GOT3 (cell line): ENCODE measurements at places on chromosomes 1 and 21.

DNA sequence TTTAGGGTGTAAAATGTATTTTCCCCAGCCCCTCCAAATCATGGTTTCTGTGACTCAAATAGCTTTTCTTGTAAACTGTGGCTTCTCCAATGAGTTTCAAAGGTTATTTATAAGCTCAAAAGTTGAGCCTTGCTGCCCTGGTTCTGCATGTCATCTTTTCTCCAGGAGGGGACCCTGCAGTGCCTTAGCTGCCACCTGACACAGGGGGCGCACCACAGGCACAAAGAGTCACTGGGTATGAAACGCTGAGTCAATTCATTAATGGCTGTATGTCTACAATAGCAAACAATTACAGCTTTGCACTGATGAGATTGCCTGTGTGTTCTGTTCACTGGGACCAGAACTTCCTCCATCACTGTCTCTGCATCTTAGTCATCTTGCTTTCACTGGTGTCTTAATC is 100.8 kb downstream of the PCP4 start:
- DNase-seq, result no peak

GRCh38 chr1:210951279-210951678 is 182.7 kb downstream of the KCNH1 start:
- DNase-seq, result no peak

GRCh38 chr1:59083946-59084865 is 212.7 kb upstream of the FGGY start:
- DNase-seq, result no peak

DNA sequence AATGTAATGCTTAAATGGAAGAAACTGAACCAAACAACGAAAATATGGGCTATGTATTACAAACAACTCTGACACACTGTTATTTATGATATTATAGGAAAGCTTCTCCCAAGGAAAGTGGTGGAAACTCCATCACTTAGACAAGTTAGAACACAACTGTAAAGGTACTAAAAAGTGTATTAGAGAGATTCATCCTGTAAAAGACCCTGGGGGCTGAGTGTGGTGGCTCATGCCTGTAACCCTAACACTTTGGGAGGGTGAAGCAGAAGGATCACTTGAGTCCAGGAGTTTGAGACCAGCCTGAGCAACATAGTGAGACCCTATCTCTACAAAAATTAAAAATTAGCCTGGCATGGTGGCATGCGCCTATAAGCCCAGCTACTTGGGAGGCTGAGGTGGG is 7.4 kb upstream of the UBE4B start:
- DNase-seq, result no peak

GRCh38 chr1:33426916-33427315 is 4.0 kb downstream of the PHC2 start:
- DNase-seq, result no peak

DNA sequence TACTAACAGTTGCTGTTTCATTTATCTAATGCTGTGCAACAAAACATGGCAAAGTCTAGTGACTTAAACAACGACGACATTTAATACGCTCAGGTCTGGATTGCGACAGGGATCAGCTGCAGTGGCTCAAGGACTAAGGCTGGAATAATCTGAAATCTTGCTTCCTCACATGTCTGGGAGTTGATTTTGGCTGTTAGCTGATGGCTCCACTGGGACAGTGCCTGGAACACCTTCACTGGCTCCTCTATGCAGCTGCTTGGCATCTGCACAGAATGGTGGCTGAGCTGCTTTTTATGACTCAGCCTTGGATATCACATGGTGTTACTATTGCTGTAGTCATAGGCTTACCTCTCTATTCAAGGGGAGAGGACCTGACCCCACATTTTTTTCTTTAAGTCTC is 24.0 kb upstream of the BTG3 start:
- DNase-seq, result no peak

- DNase-seq, result no peak
Measured at GRCh38 chr1:36520056-36520455, 37.3 kb upstream of the CSF3R start.

DNA sequence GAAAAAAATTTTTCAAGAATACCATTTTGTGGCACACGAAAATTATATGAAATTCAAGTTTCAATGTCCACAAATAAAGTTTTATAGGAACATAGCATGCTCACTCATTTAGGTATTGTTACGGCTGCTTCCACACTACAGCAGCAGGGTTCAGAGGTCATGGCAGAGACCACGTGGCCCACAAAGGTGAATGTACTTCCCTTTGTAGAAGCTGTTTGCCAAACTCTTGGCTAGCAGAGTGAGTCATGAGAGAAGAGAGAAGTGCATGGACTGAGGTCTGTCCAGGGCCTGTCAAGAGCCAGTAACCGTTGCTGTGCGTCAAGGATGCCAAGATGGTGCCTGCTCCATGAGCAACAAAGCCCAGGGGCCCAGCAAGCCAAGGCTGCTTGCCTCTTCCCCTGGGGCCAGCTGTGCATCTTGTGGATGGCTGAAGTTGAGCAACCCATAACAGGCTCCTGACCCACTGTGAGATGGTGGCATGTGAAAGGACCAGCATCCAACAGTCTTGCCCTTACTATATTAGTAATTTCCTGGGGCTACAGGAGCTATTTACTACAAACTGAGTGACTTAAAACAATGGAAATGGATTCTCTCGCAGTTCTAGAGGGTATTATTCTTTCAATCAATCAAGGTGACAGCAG is 64.8 kb upstream of the ATP5PO start:
- no peak for DNase-seq

GRCh38 chr21:14259747-14260146 is 43.8 kb downstream of the RBM11 start:
- DNase-seq, result no peak

DNA sequence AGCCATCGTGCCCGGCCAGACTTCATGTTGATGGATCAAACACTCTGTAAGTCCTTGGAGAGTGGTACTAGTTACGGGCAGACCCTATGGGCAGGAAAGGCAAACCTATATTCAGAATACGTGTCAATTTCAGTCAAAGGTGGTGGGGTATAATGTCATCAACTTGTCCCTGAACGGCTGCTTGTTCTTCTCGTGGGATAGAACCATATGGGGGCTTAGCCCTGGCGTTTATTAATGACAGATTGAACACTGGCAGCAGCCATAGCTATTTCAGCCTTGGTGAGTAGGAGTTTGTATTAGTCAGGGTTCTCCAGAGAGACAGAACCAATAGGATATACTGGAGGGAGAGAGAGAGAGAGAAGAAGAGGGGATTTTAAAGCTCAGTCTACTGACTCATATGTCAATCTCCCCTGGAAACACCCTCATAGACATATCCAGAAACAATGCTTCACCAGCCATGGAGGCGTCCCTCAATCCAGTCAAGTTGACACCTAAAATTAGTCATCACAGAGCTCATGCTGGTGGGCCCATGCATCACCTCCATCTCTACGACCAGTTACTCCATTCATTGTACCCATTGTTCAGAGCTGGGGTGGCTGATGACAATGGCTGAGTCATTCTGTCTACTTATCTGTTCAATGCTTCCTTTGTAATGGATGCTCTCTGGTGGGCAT is 16.1 kb upstream of the AQP10 start:
- no peak for DNase-seq

DNA sequence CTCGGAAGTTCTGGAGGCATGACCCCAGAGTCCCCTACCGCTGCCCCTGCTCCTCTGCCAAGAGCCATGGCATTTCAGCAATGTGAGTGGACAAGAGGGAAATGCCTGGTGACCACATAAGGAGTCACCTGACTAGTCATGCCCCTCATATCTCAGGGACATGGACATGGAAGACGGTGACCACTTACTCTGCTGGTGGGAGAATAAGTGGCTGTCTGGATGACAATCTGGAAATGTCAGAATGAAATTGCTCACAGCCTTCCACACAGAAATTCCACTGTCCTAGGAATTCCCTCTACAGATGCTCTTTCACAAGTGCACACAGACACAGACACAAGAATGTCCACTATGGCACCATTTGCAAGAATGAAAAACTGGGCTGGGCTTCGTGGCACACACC is 24.3 kb upstream of the PLEKHG5 start:
- no peak for DNase-seq

DNA sequence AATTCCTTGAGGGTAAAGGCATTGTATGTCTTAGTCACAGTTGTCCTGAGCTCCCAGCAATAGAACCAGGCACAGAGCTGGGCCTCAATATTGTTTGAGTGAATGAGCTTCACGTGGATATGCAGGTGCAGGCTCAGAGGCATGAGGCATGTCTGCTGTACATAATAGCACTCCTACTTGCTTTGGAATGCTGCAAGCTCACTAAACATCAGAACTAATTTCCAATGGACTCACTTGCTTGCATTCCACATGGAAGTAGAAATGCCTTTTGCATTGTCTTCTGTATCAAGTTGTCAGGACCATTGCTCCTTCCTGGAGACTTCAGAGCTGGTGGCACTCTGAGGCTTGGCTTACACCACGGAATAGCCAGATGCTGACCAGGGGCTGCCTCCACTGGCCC is 37.1 kb downstream of the INAVA start:
- DNase-seq, result no peak

GRCh38 chr1:150650193-150650592 is 20.8 kb upstream of the ENSA start:
- DNase-seq, result no peak

DNA sequence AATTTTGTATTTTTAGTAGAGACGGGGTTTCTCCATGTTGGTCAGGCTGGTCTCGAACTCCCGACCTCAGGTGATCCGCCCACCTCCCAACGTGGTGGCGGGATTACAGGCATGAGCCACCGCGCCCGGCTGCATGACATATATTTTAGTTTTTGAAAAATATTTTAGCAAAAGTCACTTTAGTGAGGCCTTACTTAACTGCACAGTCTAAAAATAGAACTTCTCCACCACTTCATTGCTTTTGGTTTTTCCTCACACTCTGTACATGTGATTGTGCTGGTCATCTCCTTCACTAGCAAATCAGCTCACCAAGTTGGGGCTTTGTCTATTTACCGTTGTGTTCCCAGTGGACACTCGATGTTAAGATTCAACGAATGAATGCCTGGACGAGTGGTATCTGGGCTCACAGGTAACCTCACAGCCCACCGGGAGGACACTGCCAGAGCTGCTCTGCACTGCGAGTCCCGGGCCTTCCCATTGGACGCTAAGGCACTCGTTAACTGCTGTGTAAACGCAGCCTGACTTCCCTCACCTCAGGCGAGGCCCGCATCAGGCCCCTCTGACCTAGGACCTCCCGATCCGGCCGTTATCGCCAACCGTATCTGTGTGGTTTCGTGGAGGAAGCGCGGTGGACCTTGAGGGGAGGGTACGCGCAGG is 14.0 kb upstream of the ZNF692 start:
- DNase-seq, result peak; percentile 64

- no peak for DNase-seq
Measured at GRCh38 chr1:181514298-181515290, 31.3 kb downstream of the CACNA1E start.

DNA sequence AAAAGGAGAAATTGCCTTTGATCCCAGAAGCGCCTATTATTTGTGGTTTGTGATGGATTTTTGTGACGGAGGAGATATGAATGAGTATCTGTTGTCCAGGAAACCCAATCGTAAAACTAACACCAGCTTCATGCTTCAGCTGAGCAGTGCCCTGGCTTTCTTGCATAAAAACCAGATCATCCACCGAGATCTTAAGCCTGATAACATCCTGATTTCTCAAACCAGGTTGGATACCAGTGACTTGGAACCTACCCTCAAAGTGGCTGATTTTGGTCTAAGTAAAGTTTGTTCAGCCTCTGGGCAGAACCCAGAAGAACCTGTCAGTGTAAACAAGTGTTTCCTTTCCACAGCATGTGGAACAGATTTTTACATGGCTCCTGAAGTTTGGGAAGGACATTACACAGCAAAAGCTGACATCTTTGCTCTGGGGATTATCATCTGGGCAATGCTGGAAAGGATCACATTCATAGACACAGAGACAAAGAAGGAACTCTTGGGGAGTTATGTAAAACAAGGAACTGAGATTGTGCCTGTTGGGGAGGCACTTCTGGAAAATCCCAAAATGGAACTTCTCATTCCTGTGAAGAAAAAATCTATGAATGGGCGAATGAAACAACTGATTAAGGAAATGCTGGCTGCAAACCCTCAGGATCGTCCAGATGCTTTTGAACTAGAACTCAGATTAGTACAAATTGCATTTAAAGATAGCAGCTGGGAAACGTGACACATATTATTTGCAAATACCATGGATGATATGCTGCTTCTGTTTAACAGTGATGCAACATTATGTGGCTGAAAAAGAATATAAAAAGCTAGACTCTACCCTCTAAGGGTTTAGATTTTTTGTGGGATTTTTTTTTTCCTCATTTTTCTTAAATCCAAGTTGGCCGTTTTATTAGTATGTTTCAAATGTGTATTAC is 10.5 kb downstream of the PDIK1L start:
- DNase-seq, result no peak

DNA sequence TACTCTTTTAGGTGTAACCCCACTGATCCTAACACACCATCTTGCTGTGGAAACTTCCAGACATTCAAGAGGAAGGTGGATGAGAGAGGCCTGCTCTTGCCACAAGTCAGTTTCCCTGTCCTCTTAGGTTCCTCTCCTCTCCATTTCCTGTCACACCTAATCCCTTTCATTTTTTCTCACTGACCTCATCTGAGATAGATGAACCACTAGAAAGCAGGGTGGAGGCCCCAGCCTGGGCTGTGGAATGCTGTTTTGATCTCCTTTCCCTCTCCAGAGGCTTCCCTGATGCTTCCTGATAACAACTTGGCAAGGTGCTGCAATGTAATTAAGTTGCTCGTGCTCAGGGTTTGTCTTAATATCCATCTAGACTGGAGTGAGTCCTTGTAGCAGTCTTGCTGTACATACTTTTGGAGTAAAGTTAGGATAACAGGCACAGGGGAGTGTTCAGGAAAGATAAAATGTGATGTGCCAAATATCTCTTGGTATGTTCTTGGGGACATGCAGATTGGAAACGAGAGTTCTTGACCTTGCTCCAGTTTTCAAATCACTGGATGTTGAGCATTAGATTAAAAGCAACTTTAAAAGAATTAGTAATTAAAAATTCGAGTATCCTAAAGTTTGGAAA is 11.2 kb downstream of the LRRC42 start:
- no peak for DNase-seq

- DNase-seq, result no peak
Measured at GRCh38 chr21:35204850-35205541, 155.9 kb upstream of the RUNX1 start.

DNA sequence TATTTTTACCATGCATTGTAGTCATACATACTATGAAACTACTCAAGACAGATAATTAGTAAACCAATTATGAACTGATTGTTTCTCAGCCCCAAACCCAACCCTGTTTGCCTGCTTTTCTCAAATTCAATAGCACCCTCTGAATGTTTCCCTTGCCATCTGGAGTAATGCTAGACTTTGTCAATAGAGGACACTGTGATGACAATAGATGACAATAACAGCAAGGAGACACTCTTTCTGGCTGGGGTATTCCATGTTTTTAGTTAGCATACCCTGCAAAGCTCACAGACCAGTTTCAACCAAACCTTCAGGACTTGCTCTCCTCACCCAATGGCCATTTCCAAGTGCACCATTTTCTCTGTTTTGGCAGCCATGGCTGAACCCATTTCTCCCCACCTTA is 108.5 kb upstream of the LRRC7 start:
- no peak for DNase-seq

GRCh38 chr1:230824919-230825721 is 43.2 kb downstream of the C1orf198 start:
- DNase-seq, result no peak
